Glomerular endothelial cell (primary cell): ENCODE measurements at places on chromosomes 6 and 20. TPM values are rescaled to one million over a fixed set of nuclear protein-coding genes. Genes with fewer than 3 reads are reported as not detected.

DNA sequence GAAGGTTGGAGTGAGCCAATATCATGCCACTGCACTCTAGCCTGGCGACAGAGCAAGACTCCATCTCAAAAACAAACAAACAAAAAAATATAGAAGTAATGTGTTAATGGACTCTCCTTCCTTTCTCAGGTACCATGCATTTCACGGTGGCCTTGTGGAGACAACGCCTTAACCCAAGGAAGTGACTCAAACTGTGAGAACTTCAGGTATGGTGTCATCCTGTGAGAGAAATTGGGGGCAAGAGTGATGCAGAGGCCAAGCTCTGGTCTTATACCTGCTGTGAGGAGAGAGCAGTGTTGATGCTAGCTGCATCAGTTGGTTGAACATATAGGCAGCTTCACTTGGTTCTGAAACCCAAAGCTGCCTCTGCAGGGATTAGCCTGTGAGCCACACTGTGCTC, 6.2 kb downstream of the ITCH start:
- no peak for DNase-seq

GRCh38 chr20:2340136-2340535, 40.6 kb upstream of the TGM6 start:
- no peak for DNase-seq

DNA sequence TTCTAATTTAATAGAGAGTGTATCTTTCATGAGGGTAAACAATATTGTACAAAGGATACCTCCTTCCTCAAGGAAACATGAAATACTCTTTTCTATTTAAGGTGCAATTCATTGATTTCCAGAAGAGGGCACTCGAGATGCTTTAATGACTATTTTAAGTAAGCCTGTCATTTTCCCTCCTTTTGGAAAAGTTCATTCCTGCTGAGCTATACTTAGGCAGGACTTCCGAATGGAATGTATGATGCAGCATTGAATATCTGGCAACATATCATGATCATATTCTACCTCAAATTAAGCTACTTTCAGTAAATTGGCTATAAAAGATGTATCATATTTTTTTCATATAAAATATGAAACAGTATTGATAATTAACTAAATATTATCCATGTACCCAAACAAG, 5.0 kb downstream of the DST start:
- DNase-seq = no peak

The GATA5 gene
- not detected in 2 replicates for total RNA-seq

The IL20RA gene
- total RNA-seq = 0.06 and 0.48 TPM in 2 replicates
